ENCODE measurements at places on chromosomes 12 and 14. TPM values are rescaled to one million over a fixed set of nuclear protein-coding genes. Genes with fewer than 3 reads are reported as not detected.

CCDC198 gene
- not detected for polyA plus RNA-seq

SMIM41 gene
- 0.61 TPM for polyA plus RNA-seq

A2ML1 gene
- polyA plus RNA-seq, result 0.38 TPM

ESYT1 gene
- 29.1 TPM for polyA plus RNA-seq

DNA sequence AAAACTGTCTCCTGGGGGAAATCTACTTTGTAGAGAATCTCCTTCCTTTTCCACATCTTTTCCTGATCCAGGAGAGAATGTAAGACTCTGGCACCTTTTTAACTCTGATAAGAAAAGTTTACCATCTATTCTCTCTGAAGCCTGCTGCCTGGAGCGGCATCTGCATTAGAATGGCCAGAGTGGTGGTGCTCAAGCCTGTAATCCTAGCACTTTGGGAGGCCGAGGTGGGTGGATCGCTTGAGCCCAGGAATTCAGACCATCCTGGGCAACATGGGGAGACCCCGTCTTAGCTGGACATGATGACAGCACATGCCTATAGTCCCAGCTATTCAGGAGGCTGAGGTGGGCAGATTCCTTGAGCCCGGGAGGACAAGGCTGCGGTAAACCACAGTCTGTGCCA, 1.4 kb upstream of the CHFR start:
- no peak for DNase-seq

GRCh38 chr12:63036216-63036973, 101.4 kb upstream of the PPM1H start:
- no peak for DNase-seq

GRCh38 chr14:23551266-23552028, at the start of gene ZFHX2:
Gene ZFHX2 (minus strand): TSS chr14:23551765. CDS start chr14:23535325, 16,440 bp downstream.
- DNase-seq, result peak; percentile 92

DNA sequence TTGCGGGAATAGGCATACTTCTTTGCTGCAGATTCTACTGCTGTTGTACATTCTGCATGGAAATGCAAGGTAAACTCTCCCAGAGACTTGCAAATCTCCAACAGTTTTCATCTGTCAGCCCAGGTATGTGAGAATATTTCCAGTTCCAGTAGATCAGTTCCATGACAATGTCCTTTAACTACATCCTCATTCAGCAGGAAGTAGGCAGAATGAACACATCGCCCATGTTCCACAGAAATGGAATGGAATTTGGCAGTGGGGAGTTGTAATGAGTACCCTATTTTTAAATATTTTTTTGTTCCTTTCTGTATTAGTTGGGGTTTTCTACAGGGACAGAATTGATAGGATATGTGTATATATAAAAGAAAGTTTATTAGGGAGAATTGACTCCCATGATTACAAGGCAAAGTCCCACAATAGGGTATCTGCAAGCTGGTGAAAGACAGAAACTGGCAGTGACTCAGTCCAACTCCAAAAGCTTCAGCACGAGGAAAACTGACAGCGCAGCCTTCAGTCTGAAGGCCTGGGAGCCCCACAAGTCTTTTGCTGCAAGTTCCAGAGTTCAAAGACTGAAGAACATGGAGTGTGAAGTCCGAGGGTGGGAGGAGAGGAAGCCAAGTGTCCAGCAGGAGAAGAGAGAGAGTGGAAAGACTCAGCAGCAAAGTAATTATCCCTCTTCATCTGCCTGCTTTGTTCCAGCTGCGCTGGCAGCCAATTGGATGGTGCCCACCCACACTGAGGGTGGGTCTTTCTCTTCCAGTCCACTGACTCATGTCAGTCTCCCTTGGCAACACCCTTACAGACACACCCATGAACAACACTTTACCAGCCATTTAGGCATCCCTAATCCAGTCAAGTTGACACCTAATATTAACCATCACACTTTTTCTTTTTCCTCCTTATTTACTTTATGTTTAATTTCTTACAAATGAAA, 110.4 kb upstream of the SCAF11 start:
- no peak for DNase-seq

GRCh38 chr12:111086947-111087700, 166.7 kb upstream of the MYL2 start:
- no peak for DNase-seq

- DNase-seq, result no peak
Observed at GRCh38 chr14:80215756-80216581, 4.7 kb upstream of the DIO2 start.
